Iris pigment epithelial cell (primary cell): ENCODE measurements at places on chromosomes 11 and 22.

- no peak for DNase-seq
Measured at GRCh38 chr11:36162883-36163434, 126.3 kb downstream of the COMMD9 start.

DNA sequence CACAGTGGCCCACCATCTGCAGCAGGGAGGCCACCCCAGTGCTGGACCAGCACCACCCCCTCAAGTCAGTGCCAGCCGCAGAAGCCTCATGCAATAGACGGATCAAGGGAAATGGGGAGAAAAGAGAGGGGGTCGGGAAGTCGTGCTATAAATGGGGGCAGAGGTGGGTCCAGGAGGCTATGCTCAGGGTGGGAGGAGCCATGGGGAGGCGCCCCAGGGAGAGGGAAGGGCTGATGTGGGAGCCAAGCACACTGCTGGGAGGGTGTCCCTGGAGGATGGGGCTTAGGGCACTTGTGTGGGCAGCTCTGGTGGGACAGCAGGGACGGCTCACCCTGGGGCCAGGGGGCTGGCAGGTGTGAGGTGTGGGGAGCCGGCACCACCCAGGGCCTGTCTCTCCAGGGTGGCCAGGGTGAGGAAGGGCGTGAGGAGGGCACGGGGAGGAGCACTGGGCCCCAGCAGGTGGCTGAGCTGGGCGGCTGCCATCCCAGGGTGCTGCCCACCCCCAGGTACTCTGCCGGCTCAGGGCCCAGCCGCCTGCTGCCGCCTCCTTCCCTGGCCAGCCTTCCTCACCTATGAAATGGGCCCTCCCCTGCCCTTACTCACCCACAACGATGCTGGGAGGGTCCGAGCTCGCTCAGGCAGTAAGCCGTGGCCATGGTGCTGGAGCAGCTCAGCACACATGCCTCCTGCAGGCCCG lies 18.0 kb downstream of the PHLDA2 start:
- no peak for DNase-seq

DNA sequence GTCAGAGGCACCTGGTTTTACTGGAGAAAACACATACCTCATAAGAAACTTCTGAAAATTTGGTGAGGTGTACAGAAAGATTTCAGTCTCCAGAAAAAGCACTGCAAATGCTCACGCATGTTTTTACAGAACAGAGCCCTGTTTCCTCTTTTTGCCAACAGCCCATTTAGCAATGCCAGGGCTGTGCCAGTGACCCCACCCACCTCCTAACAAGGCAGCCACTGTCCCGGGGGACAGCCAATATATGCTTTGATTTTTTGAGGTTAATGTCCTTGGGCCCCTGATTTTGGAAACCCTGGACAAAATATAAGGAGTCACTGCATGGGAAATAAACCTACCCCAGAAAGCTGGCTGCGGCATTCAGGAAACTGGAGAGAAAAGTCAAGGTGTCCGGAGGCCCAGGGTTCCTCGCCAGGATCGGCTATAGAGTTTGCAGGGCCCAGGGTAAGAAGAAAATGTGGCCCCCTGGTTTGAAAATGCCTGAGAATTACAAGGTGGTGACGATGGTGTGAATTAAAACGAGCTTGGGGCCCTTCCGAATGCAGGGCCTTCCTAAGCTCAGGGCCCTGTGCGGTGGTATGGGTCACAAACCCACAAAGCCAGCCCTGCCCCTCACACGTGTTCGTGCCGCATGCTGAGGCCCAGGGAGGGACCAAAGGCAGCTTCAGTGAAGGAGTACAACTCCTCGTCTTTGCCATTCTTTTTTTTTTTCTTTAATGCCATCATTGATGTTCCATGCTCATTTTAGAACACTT lies 71.1 kb upstream of the WNT7B start:
- DNase-seq: no peak

- DNase-seq: no peak
Measured at GRCh38 chr11:63534895-63535461, 1.6 kb upstream of the PLAAT4 start.

DNA sequence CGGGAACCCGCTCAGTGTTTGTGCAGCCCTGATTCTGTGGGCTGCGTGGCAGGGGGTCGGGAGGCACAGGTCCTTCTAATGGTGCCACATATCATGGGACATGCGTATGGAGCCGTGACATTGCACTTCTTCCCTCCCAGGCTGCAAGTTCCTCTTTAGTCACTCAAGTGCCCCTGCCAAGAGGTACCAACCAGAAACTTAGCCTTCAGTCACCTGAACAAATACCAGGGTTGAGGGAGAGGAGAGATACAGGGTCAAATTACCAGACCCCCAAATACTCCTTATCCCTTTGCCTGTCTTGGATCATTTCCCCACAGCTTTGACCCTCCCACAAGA lies 209.1 kb downstream of the BUD13 start:
- no peak for DNase-seq

GRCh38 chr11:65129649-65130441 lies 4.5 kb downstream of the SYVN1 start:
- DNase-seq: no peak
